ENCODE measurements at places on chromosomes 5 and 9. TPM values are rescaled to one million over a fixed set of nuclear protein-coding genes. Genes with fewer than 3 reads are reported as not detected.

HAND1 gene
- polyA plus RNA-seq: 7.8 TPM

KIF24 gene
- polyA plus RNA-seq: 2.0 TPM

HNRNPA0 gene
- polyA plus RNA-seq: 42.6 TPM

BASP1 gene
- polyA plus RNA-seq: 26.3 TPM

GLDC gene
- polyA plus RNA-seq: 13.0 TPM

IFNA2 gene
- polyA plus RNA-seq: not detected

IGFBPL1 gene
- 3.8 TPM for polyA plus RNA-seq

PCDHB10 gene
- polyA plus RNA-seq: 2.9 TPM

ARID3C gene
- polyA plus RNA-seq: 0.12 TPM

FRMD3 gene
- 4.4 TPM for polyA plus RNA-seq

CYLC2 gene
- not detected for polyA plus RNA-seq

ZNF367 gene
- polyA plus RNA-seq: 8.2 TPM

RIMOC1 gene
- polyA plus RNA-seq: 19.6 TPM

ANKRD18A gene
- polyA plus RNA-seq: 0.51 TPM

POU5F2 gene
- polyA plus RNA-seq: 0.03 TPM

BTNL9 gene
- 11.6 TPM for polyA plus RNA-seq

CDKN2B gene
- polyA plus RNA-seq: 21.7 TPM

IL5 gene
- polyA plus RNA-seq: 0.07 TPM

HRH2 gene
- polyA plus RNA-seq: 2.1 TPM

- DNase-seq: no peak
These were observed 2.6 kb upstream of the SEMA6A start for GRCh38 chr5:116577064-116577788.

DNA sequence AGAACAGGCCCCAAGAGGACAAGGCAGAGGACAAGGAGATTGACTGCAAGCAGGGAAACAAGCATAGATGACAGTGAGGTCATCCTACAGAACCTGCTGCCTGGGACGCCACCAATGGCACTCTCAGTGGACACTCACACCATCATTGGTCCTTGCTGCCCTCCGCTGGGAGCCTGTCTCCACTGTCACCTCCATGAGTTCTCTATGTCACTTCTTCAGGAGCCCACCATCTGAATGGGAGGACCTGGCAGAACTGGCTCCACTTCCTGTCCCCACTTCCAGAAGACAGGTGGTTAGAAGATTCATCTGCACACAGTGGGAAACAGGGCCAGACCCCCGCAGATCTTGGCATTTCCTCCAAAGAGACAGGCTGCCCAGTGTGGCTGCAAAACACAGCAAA lies 188.9 kb downstream of the HSD17B3 start:
- no peak for DNase-seq

DNA sequence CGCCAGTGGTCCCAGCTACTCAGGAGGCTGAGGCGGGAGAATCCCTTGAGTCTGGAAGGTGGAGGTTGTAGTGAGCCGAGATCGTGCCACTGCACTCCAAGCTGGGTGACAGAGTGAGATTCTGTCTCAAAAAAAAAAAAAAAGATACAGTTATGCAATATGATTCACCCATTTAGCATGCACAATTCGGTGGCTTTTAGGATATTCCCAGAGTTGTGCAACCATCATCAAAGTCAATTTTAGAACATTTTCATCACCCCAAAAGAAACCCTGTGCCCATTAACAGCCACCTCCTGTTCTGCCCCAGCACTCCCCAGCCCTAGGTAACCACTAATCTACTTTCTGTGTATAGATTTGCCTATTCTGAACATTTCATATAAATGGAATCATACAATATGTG lies 4.3 kb upstream of the DHFR start:
- DNase-seq: no peak

DNA sequence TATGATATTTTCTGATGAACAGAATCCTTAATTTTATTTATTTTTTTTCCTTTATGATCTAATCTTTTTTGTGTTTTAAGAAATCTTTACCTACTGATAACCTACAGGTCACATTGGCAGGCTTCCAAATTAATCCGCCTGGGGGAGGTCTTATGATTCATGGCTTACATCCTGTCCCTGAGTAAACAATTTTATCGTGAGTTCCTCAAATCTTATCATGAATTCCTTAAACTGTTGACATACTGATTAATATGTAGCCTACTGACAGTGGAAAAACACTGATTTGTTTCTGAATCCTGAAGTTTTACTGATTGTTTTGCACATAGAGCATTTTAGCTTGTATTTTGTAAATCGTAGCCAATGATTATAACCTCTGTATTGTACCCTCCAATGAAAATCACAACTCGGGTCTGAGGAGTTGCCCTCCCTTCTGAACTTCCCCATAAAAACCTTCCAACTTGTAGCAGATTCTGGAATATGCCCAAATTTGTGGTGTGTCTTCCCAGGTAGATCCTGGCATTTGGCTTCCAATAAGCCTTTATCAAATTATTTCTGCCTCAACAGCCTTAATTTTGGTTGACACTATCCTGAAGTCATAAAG lies 105.6 kb downstream of the VCAN start:
- peak; percentile 65 for DNase-seq

DNA sequence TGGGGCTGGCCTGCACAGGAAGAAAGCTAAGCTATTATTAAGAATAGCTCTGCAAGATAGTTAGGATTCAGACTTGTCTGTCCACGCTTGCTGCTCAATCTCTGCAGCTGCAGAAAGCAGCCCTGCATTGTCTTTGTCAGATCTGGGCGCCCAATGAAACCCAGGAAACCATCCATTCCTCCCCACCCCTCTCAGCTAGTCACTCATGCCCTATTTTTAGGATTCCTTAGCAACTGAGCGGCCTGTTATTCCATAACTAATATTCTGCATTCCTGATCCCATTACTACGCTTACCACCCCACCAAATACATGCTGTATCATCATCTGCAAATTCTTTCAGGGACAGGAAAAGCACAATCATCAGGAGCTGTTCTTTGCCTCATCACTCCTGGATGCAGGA lies 52.9 kb upstream of the APC start:
- peak; percentile 34 for DNase-seq

GRCh38 chr5:100905259-100905914 lies 2.3 kb upstream of the ST8SIA4 start:
- DNase-seq: no peak

- DNase-seq: no peak
These were observed 62.8 kb downstream of the GNA14 start for GRCh38 chr9:77585335-77585786.

DNA sequence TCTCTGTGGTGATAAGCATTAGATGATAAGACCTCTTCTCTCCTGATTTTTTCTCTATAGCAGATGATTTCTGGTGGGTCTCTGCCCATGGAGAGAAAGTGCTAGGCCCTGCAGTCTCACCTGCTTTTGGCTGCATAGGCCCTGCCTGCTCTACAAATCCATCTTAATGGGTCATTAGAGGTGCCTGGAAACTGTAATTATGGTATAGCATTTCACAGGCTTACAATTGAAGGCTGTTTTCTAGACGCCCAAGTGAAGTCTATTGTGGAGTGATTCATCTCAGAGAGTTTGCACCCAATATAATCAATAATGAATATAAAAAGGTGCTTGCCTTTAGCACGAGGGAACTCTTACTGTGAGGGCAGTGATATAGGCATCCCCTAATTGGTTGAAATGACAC lies 33.8 kb downstream of the NEUROG1 start:
- no peak for DNase-seq

DNA sequence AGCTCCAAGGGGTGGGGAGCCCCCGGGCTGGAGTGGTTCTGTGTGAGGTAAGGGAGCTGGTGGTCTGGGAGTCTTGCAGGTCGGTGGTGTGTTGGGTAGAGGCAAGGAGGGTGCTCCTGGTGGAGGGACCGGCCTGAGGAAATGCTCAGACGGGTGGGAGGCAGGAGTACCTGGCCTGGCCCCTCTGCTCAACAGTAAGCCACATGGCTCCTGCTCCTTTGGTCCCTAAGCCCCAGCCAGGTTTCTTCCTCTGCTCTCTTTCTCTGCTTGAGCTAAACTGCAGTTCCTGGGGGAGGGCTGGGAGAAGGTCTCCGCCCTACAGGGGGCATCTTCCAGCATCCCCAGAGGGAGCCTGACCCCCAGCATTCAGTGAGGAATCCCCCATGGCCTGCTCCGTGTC lies 17.2 kb downstream of the TSPAN17 start:
- no peak for DNase-seq

GRCh38 chr9:70480405-70480980 lies 66.0 kb upstream of the KLF9 start:
- peak; percentile 44 for DNase-seq

GRCh38 chr5:97142521-97143254 lies at the start of gene LIX1:
Gene LIX1, minus strand, starts transcription at chr5:97142611. Its CDS starts 35 bp downstream, at chr5:97142576.
- peak; percentile 28 for DNase-seq

DNA sequence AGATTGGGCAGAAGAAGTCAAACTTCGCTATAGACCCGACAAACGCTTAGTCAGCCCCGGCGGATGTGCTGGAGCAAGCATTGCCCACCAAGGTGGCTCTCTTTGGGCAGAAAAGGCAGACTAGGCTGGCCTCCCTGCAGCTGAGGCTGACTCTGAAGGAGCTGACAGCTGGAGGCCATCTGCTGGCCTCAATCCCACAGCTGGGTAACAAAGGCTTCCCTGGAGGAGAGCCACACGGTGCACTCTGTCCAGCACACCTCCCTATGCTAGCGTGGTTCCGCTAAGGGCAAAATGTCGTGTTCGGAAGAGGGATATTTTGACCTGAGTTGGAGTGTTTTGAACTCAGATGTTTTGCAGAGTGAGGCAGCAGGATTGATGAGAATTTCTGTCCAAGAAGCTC lies 103.5 kb upstream of the PTCH1 start:
- no peak for DNase-seq

GRCh38 chr5:133428072-133428660 lies 184.2 kb downstream of the FSTL4 start:
- no peak for DNase-seq

DNA sequence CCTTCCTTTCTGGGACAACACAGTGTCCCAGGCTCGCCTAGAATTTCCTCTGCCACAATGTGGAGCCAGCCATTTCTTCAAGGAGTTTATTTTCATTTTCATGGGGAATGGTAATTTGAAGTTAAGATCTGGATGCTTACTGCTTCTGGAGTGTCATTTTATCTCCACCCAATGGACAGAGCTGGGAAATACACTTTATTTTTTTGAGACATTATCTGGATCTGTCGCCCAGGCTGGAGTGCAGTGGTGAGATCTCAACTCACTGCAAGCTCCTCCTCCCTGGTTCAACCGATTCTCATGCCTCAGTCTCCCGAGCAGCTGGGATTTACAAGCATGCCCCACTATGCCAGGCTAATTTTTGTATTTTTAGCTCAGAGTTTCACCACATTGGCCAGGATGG lies 12.7 kb upstream of the THG1L start:
- DNase-seq: peak; percentile 48

GRCh38 chr9:36572515-36573418 lies at the start of gene MELK:
Gene MELK, plus strand, starts transcription at chr9:36572895. Its CDS starts 8,787 bp downstream, at chr9:36581682.
- peak; percentile 83 for DNase-seq

DNA sequence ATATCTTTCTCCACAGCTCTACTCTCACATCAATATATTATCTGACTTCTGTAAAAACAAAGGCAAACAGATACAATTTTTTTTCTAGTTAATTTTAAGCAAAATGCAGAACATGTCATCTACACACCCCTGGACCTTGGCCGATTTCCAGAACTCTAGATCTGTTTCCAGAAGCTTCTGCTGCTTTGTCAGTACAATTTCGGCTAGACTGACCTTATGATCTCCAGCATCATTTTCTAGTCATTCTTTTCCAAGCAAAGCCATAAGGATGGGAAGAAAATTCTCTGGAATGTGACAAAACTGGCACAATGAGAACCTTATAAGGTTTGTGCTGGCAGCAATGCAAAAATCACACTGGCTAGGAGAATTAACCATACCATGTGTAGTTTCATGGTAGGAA lies 132.8 kb upstream of the MPDZ start:
- no peak for DNase-seq

DNA sequence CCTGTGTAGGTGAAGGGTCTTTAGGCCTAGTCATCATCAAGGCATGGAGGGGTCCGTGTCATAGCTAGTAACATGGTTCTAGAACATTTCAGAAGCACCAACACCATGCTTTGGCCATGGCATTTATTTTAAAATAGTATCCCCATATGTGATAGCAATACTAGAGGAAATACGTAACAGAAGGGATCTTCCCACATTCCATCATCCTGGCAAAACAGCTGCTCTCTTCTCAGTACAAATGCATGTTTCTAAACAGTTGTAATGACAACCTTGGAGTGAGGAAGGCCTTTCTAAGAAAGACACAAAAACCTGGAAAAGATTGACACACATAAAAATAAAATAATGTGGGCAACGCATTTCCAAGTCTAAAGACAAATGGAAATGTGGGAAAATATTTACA lies 97.6 kb downstream of the GADD45G start:
- no peak for DNase-seq

DNA sequence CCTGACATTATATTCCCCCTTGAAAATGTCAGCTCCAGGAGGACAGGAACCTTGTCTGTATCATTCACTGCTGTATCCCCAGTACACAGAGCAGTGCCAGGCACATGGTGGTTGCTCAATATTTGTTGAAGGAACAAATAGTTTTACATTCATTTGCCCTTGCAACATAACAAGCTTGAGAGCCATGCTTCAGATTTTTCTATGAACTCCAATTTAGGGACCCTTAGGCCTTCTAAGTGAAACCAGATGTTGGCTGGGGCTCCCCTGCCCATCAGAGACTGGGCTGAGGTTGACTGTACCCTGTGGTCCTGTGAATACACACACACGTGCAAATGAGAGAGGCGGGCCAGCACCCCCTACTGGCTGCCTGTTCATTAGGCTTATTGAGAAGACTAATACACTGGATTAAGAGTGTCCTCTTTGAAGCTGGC lies 214.9 kb upstream of the WWC1 start:
- no peak for DNase-seq

GRCh38 chr5:81241961-81242648 lies 9.0 kb downstream of the CKMT2 start:
- DNase-seq: no peak

GRCh38 chr9:86511614-86512360 lies 157.6 kb upstream of the TUT7 start:
- no peak for DNase-seq

DNA sequence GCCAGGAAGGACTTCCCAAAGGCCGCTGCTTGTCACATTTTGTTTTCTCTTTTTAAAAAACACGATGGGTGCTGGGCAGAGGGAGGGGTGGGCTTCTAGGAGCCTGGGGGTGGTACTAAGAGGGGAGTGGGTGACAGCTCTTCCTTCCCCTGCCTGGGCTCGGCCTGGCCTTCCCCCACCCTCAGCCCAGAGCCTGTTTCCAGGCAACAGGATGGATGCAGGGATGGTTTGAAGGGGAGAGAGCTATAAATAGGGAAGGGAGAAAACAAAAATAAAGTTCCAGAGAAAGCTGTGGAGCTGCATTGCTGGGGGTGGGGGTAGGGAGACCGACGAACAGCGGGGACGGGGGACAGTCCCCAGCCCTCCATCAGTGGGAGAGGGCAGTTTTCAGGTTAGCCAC lies 6.6 kb upstream of the GPRIN1 start:
- DNase-seq: no peak

- no peak for DNase-seq
These were observed 55.4 kb downstream of the ADGRV1 start for GRCh38 chr5:90613918-90614504.

- DNase-seq: no peak
These were observed 222.1 kb downstream of the GAPVD1 start for GRCh38 chr9:125483697-125484096.

GRCh38 chr5:149423794-149424268 lies 44.7 kb upstream of the IL17B start:
- DNase-seq: no peak

GRCh38 chr9:4986783-4987182 lies 1.7 kb downstream of the JAK2 start:
- no peak for DNase-seq

GRCh38 chr5:97627272-97627671 lies 444.2 kb upstream of the RIOK2 start:
- no peak for DNase-seq

Measured in large intestine (tissue), 12 donors.